ENCODE measurements at places on chromosomes 12 and 14.

DNA sequence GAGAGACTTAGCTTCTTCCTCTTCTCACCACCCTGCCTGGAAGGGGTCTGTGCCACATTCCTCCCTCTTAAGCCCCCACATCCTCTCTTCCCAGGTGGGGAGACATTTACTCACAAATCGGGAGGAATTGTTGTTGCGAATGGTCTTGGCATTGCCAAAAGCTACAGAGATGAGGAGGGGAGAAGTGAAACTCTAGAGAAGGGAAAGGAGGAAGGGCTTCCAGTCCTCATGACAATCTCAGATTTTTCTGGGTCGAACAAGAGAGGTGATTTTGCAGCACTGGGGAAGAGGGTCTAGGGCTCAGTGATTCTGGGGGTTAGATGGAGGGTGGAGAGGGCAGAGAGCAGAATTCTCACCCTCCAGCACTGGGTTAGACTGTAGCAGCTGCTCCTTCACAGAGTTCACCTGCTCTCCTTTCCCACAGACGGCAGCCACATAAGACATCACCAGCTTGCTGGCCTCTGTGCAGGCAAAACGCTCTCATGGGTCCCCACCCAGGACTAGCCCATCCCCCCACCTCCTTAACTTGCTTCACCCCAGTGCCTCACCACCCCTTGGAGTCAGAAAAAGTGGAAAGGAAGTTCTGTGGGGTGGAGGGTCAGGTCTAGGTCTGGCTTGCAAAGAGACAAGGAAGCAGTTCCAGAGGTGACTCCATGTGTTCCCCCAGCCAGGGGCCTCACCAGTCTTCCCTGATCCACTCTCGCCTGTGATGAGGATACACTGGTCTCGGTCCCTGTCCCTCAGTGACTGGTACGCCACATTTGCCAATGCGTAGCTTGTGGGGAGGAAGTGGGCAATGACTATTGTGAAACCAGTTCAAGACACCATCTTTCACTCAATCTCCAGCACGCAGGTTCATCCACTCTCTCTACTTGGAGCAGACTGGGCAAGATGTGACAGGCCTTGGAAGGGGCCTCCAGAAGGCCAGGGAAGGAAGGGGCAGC is 2.7 kb downstream of the MYO1A start:
- peak; percentile 34 for DNase-seq

DNA sequence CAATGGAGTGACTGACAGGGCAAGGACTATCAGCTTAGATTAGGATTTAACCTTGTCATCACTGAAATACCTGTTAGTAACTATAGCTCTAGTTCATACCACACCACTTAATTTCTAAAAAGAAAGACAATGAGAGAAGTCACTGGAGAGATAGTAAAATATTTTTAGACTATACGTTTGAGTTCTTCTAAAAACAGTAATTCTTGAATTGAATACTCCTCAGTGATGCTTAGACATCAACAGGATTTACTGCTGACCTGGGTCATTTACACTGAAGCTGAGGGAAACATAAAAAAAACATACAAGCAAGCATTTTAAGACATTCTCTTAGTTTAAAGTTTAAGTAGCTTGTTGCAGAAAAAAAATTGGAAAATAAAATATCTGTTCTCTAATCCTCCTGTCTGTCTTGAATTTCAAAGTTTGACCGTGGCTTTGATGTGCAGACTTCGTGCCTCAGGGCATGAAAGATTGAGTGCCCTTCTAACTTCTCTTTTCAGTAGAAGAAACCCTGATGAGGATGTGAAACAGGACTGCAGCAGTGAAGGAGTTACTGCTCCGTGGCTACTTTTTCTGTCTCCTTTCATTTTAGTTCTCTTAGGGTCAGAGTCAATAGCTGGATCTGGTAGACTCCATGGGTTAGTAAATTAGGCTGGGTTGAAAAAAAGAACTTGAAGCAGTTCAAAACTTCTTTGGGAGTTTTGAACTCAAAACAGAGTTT is 172.2 kb downstream of the PTPRO start:
- no peak for DNase-seq

- DNase-seq, result no peak
Measured at GRCh38 chr14:69987406-69988121, 108.3 kb downstream of the SMOC1 start.

DNA sequence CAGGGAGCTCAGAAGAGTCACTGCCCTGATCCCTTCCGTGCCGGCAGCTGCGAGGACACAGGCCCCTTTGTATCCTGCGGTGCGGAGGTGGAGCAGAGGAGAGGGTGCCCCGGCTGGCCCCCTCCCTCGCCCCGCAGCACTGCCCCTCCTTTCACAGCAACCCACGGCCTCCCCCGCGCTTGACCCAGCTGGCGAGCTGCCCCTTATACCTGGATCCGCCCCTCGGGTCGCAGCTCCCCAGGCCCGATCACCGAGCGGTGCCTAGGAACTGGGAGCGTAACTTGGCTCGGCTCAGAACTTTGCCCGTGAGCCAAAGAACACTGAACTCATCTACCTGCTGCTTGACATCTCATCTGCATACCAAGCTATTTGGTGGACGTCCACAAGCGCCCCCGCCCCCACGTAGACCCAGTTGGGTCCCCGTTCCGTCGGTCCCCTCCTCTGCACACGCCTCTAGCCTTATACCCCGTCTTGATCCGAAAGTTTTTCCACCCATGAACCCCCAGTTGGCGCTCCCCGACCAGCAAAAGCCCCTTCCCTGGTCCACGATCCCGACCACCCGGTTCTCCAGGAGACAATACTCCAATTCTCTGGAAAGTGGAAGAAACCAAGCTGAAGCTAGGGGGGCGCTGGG is 697 bp upstream of the DNAJC14 start:
- DNase-seq, result no peak

- no peak for DNase-seq
Measured at GRCh38 chr12:7758766-7759140, 6.3 kb upstream of the NANOGNB start.

GRCh38 chr14:51917193-51917592 is 56.8 kb downstream of the GNG2 start:
- no peak for DNase-seq

DNA sequence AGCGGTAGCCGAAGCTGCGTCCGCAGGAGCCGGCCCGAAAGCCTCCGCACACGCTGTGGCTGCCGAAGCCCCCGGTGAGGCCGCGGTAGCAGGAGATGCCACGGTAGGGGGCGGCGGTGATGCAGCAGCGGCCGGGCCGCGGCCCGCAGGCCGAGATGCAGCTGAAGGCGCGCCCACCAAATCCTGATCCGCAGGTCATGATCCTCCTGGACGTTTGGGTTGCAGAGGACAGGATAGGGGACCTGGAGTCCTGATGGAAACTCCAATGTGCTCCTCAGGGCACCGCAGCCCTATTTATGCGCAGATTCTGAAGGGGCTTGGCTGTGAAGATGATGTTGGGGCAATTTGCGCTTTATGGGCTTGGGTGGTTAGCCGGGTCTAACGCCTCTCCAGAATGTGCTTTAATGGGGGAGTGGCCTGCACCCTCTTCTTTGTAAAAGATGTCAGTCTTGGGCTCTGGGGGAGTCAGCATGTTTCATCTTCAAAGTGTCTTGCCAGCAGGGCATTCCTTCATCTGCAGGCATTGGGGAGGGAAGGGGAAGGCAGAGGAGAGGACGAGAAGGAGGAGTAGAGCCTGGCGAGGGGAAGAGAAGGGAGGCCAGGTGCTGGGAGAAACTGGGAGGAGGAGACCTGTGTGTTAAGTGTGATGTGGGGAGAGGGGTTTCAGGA is at the start of gene KRT81:
Gene KRT81 (minus strand): TSS at position 268 of the 669 bp plus-strand sequence. CDS start 69 bp downstream, at position 199.
- no peak for DNase-seq

DNA sequence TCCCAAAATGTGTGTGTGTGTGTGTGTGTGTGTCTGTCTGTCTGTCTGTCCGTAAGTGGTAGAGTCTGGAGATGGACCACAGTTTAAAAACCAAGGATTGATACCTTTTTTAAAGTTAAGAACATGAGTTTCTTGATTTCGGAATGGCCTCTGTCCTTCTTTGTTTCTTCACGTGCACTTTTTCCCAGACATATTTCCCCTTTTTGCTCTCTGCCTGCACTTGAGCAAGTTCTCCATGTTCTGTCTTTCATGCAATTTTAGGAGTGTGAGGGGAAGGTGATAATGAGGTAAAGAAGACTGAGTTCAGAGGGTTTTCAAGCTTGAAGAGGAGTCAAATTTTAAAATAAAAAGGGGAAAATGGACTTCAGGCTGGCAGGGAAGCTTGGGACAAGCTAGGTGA is 12.7 kb downstream of the OLR1 start:
- DNase-seq, result no peak

DNA sequence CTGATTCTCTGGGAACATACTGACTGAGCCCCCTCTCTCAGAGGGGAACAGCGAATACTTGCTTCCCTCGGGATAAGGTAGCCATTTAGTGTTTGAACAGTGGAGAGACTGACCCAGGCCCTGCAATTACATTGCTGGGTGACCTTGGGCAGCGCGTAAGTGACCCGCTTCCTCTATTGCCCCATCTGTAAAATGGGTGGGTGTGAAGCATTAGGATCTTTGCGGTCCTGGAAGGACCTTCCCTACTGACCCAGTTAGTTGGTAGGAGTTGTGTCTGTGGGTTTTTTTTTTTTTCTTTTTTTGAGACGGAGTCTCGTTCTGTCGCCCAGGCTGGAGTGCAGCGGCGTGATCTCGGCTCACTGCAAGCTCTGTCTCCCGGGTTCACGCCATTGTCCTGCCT is 1.2 kb upstream of the KMT5A start:
- no peak for DNase-seq

GRCh38 chr12:102010265-102010994 is 51.4 kb downstream of the WASHC3 start:
- peak; percentile 69 for DNase-seq

DNA sequence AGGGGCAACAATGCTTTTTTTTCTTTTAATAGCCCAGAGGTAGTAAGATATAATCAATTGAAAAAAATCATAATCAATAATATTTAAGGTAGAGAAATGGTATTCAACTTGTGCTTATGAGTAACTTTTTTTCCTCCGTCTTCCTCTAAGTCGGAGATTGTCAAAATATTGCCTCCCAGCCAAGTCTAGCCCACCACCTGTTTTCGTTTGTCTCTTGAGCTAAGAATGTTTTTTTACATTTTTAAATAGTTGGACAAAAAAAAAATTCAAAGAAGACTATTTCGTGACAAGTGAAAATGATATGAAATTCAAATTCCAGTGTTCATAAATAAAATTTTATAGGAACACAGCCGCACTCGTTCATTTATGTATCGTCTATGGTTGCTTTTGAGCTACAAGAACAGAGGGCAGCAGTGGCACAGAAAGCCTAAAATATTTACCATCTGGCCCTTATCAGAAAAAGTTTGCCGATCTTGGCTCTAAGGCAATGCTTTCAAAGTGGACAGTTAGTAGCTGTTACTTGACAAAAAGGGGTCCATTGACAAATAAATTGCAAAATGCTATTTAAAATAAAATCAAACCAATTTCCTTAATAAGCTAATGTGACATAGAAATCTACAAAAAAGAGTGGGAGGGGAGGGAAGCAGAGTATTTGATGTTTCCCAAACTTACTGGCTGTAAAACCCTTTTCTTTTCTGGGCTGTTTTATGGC is 40.8 kb upstream of the MAX start:
- DNase-seq, result no peak

GRCh38 chr12:123715195-123715594 is 3.0 kb downstream of the ATP6V0A2 start:
- no peak for DNase-seq

GRCh38 chr12:87238466-87238865 is 790.7 kb downstream of the C12orf50 start:
- DNase-seq, result no peak

DNA sequence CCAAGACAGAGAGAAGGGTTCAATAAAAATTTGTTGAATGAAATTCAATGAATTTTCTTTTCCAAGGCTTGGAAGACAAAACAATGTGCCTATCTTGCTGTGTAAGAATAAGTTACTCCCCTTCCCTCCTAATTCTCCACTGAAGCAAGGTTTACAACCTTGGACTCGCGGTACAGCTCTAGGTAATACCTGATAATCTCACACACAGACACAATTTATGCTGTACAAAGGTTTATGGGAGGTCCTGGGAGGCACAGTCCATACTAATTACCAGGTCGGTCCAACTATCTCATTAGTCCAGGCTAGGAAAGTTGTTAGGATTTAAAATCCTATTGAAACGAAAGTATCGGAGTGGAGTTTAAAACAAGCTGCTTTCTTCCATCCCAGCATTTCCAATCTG is 42.6 kb downstream of the NELL2 start:
- no peak for DNase-seq

GRCh38 chr14:87351007-87351406 is 642.0 kb downstream of the GALC start:
- DNase-seq, result no peak

DNA sequence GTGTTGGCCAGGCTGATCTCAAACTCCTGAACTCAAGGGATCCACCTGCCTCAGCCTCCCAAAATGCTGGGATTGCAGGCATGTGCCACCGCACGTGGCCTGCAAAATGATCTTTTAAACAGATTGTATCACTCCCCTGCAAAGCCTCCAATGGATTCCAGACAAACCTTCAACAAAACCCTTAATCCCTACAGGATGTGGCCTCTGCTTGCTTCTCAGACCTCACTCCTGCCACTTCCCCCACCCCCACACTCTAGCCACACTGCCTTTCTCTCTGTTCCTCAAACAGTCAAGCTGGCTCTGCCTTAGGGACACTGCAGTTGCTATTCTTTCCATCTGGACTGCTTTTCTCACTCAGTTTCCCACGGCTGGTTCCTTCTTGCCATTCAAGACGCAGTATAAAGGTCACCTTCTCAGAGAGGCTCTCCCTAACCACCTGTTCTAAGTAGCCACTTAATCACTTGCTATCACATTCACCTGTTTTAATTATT is 47.3 kb upstream of the TMED10 start:
- DNase-seq, result peak; percentile 87

GRCh38 chr12:123945287-123946151 is 27.1 kb downstream of the CCDC92 start:
- no peak for DNase-seq

- peak; percentile 88 for DNase-seq
Measured at GRCh38 chr12:71392521-71393145, 47.0 kb upstream of the LGR5 start.

- DNase-seq, result peak; percentile 85
Measured at GRCh38 chr12:46300910-46301309, 32.1 kb upstream of the SLC38A1 start.

GRCh38 chr12:80472911-80473500 is 29.0 kb downstream of the PTPRQ start:
- DNase-seq, result peak; percentile 51

DNA sequence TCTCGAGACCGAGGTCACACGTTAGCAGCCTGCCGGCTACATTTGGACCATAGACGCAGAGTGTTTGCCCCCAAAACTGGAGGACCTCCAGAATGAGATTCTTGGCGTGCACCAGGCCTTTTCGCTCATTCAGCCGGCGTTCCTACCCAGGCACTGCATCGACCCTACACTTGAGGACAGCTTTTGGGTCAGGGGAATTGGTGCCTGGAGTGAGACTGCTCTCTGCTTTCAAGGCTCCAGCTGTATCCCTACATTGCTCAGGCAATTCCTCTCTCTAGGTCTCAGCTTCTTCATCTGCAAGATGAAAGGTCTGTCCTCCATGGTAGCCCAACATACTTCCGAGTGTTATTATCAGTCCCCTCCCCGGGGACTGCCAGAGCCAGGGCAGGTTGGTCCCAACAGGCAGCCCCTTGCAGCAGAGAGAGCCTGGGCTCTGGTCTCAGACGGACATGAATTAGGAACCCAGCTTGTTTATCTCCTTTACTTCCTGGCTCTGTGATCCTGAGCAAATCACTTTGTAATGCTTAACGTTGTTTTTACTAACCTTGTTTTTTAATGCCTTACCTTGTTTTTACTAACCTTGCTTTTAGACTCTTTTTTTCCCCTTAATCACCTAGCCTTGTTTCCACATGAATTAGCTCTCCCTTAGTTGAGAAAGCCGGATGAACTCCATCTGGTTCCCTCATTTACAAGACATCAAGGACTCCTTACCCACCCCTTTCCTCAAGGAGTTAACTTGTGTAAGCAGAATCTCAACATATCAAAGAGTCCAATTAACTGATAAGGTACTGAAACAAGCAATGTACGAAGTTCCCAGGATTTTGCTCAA is 892 bp downstream of the TCHP start:
- no peak for DNase-seq
